ENCODE measurements at places on chromosomes 6 and 20.

DNA sequence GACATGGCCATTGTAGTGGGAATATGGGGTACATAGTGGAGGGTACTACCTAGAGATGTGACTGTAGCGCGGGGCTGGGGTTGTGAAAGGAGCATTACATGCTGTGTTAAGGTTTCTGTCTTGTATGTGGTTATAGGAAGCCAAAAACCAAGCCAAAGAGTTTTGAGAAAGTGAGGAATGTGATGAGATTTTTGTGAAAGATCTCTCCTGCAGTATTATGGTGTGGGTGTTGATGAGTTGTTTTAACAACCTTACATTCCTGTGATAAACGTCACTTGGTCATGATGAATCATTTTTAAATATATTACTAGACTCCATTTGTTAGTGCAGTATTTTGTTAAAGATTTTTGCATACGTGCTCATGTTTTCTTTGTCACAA is 48.9 kb downstream of the ZFAND3 start:
- peak; percentile 80 for DNase-seq

DNA sequence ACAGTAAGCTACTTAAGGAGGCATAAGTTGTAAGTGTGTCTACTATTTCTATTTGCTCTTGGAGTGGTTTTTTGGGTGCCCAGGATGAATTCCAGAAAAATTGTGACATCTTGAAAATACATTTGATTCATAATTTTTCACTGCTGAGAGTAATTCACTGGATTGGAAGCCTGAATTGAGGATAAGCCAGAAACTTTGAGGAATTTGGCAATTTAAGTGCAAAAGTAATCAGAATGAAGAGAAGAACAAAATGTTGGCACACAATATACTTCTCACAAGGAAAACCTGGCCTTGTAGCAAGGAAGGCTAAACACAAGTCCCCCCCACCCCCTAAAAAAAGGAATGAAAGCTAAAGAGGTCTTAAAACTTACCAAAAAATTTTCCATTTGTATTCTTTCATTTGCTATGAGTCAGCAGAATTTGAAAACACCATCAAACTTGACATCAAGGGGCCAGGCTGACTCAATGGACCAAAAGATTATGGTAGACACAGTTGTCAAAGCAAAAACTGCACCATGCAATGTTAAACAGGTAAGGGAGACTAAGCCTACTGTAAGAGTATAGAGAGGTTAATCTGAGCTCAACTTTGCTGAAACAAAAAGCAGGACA is 840.0 kb downstream of the FRK start:
- DNase-seq, result no peak

DNA sequence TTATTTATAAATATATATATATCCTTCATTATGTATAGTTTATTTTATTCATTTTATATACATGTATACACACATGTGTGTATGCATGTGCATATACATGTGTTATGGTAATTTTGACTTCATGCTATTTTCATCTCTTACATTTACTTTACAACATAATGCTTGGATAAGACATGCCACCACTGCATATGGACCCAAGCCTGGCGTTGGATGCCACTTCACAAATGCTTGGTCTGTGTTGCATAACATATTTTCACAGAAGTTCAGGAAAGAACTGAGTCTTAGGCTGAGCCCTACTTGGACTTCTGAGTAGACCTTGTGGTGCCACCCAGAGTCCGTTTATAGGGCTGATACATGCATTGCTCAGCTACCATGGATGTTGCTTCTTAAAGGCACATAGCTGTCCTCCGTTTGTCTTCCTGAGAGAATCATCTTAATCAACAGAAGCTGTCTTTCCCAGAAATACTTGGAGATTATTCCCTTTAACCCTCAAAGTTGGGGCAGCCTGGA is 337.8 kb downstream of the BTBD3 start:
- DNase-seq, result no peak

GRCh38 chr6:45569210-45569945 is 191.6 kb upstream of the SUPT3H start:
- DNase-seq, result no peak

DNA sequence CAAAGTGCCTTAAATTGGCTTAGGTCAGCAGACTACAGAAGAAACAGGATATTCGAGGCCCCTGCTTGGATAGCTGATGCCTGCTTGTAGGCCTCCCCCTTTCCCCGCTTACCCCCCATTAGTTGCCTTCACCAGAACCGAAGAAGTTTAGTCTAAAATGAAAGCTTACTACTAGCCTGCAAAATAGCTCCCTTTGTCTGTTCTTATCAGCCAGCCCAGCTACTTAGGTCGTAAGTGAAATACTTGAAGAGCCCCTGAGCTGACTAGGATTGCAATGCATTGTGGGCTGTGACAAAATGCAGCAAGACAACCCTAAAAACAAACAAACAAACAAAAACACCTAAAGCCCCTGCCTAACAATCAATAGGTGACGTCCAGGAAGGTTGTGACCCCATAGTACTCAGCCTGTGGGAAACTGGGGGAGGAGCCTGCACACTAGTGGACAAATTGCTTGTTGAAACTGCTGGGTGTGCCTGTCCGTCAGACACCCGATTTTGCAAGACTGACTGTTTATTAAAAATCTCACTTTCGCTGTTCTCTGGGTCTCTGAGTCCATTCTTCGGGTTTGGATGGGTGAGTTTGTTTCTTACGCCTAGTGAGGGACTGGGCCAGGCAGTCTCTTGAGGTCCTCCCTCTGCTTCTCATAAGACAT is 105.0 kb upstream of the DUSP22 start:
- DNase-seq, result no peak

GRCh38 chr6:118918329-118918725 is 16.6 kb downstream of the MCM9 start:
- DNase-seq, result no peak

GRCh38 chr6:28542440-28543296 is 17.0 kb downstream of the GPX5 start:
- peak; percentile 87 for DNase-seq

DNA sequence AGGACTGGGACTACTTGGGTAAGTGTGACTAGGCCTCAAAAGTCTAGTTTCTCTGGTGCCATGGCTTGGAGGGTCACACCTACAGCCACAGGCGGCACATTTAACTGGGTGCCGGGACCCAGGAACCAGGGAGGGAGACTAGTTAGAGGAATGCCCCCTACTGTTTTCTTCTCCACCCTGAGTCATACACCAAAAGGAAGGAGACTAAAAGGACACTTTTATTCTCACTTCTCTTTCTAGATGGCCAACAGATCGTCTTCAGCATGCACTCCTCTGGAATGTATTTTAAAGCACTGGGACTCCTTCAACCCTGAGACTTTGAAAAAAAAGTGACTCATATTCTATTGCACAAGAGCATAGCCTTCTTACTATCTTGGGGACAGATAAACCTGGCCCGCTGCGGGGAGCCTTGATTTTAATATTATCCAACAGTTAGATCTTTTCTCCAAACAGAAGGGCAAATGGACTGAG is 33.4 kb downstream of the PLN start:
- DNase-seq, result peak; percentile 81

GRCh38 chr6:119166024-119166784 is 87.7 kb upstream of the FAM184A start:
- no peak for DNase-seq

- no peak for DNase-seq
Observed at GRCh38 chr6:163543321-163543720, 128.8 kb downstream of the QKI start.

DNA sequence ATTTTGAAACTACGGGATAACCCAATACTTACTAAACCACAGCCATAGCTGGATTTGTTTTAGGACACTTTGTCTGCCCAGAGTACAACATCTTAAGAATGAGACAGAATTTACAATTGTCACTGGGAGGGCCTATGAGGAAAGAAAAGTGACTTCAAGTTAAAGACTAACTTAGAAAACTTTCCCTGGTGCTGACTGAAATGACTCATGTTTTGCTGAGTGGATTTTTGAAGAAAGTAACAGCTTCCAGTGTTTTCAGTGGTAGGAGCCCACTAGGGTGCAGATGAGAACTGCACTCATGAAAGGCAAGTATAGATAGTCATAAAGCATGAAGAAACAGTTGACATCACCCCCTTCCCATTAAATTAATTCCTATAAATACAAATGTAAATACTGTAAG is 988.2 kb upstream of the MAP3K7 start:
- no peak for DNase-seq

GRCh38 chr20:57270204-57270984 is 4.0 kb upstream of the BMP7 start:
- DNase-seq, result no peak

GRCh38 chr6:151179321-151179720 is 60.4 kb upstream of the AKAP12 start:
- DNase-seq, result peak; percentile 79

- no peak for DNase-seq
Observed at GRCh38 chr20:25011261-25011660, 18.7 kb upstream of the APMAP start.

DNA sequence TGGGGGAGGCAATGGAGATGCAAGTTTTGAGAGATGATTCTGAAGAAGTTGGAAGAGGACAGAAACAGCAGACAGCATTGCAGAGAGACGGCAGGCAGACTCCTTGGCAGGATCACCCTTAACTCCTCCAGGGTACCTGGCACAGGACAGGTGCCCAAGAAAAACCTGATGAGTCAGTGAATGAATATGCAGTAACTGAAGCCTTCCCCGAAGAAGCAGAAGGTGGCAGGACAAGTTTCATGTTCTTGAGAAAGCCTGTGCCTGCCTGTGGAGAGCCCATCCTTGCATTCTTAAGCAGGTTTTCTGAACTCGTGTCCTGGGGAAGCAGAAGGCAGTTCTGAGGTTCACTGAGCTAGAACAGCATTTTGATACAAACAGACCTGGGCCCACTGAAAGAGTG is 79.6 kb upstream of the SASH1 start:
- no peak for DNase-seq

GRCh38 chr20:23684261-23684660 is 4.6 kb downstream of the CST4 start:
- DNase-seq, result no peak

DNA sequence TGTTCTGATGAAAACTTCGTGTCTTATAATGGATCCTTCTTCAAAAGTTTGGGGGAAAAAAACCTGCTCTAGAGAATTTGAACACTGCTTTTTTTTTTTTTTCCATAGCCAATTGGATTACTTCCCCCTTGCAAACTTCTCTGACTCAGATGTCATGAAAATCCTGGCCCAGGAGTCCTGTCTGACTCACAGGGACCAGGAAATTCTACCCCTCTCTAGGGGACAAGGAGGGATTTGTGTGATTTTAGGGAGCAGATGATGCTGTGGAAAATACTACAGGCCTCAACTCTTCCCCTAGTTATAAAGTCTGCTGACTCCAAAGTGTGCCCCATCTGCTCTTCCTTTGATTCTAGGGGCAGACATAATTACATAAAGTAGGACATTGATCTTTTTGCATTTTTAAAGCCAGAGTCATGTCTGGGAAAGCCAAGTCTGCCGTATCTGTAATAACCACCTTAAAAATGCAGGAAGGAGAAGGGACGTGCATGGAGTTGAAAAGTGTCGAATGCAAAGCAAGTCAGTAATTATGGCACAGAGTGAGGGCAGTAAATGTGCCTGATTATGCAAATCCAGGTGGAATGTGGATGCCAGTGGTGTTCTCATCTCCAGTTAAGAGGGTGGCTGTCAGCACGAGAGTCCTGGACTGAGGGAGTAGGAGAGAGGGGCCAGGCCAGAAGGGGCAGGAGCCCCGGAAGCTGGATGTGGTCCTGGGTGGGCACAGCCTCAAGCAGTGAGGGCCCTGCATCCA is 144.3 kb upstream of the SULF2 start:
- DNase-seq, result peak; percentile 61

- DNase-seq, result no peak
Observed at GRCh38 chr20:38293491-38294065, 10.4 kb upstream of the BPI start.

- DNase-seq, result no peak
Observed at GRCh38 chr20:16693278-16693677, 36.5 kb upstream of the SNRPB2 start.

DNA sequence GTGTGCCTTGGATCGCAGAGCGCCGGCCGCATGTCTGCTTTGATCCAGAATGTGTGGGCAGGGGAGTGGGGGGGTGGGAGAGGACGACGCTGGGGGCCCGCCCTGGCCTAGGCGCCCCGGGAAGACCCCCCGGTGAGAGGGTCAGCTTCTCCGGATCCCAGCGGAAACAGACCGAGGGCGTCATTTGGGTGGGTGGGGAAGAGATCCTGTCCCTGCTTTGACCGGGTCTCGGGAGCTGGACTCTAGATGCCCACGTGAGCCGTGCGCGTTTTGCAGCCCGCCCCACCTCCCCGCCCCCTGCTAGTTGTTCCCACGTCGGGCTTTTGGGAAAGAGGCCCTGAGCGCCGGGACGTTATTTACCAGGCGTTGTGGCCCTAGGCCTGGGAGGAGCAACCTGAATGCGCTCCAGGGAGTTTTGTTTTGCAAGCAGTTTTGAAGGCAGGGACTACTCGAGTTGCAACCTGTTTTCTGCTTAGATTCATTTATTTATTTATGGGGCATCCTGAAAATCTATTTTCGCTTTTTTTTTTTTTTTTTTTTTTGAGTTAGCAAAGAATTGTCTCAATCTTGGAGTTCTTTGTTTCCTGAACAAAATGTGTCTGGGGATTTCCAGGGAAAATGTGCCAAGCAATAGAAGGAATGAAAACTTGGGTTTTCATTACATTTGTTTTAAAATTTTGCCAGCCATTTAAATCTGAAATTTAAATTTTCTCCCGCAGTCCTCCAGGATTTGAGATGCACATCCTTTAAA is 1.6 kb downstream of the DSP start:
- peak; percentile 83 for DNase-seq

DNA sequence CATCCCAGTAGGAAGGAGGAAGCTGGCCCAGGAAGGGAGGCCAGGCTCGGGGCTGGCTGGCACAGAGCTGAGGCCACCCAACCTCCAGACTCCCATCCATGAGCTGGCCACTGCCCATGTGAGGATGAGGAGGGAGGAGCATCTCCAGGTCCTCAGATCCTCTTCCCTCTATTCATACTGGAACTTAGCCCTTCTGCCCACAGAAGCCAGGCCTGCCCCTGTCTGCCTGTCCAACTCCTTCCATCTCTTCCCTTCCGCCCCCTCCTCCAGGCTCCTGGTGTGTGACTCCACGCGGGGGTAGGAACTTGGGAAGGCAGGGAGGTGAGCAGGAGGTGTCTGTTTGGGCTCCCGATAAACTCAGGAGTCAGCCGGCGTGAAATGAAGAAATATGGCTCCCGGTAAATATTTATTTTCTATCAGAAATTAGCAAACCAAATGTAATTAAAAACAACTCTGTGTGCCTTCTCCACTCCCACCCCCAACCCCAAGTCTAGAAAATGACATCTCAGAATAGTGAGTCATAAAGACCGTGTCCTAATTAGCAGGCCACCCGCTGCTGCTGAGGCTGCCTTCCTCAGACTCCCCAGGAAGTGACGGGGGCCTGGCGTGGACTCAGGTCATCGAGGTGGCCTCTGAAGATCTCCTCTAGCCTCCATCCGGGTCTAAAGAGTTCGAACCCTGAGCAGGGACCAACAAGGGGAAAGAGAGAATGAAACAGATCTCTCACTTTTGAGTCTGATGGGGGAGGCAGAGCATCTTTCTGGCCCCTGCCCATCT is 81.9 kb downstream of the MDGA1 start:
- peak; percentile 88 for DNase-seq

DNA sequence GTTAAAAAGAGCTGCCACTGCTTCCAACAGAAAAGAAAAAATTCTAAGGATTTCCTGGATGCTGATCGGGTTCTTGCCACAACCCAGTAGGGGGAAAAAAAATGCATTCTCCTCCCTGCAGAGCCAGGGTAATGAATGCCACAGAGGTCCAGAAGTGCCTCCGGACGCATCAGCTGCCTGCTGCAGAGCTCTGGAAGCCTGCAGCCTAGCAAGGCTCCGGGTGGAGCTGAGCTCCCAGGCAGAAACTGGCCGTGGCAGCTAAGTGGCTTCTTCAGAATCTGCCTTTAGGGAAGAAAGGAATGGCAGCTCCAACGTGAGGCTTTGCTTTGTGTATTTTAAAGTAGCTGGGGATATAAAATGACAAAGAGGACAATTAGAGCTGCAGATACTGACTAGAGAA is 155.0 kb downstream of the CFAP61 start:
- no peak for DNase-seq

- no peak for DNase-seq
Observed at GRCh38 chr6:44705596-44705995, 318.1 kb downstream of the CDC5L start.

All from EL (cell line).